CD4-positive, alpha-beta T cell (primary cell): ENCODE measurements at places on chromosomes 2 and 18. TPM values are rescaled to one million over a fixed set of nuclear protein-coding genes. Genes with fewer than 3 reads are reported as not detected.
A peak's percentile ranks its signal among the peaks of the same experiment; 100 is the strongest.

Gene GCG
- total RNA-seq: not detected

Gene GALM
- total RNA-seq: 5.9 TPM

Gene COL4A3
- not detected for total RNA-seq

Gene HNMT
- total RNA-seq: not detected

Gene ABCG5
- total RNA-seq: not detected

Gene LHCGR
- total RNA-seq: not detected

Gene BUB1
- total RNA-seq: 1.6 TPM

Gene VIT
- not detected for total RNA-seq

Gene AGAP1
- total RNA-seq: 2.6 TPM

Gene GCKR
- total RNA-seq: not detected

Gene C2orf66
- not detected for total RNA-seq

Gene ITGAV
- total RNA-seq: 3.7 TPM

Gene MBD1
- total RNA-seq: 103 TPM

Gene G6PC2
- total RNA-seq: not detected

Gene KCNG2
- not detected for total RNA-seq

Gene C2orf78
- not detected for total RNA-seq

Gene CD28
- total RNA-seq: 128 TPM

DNA sequence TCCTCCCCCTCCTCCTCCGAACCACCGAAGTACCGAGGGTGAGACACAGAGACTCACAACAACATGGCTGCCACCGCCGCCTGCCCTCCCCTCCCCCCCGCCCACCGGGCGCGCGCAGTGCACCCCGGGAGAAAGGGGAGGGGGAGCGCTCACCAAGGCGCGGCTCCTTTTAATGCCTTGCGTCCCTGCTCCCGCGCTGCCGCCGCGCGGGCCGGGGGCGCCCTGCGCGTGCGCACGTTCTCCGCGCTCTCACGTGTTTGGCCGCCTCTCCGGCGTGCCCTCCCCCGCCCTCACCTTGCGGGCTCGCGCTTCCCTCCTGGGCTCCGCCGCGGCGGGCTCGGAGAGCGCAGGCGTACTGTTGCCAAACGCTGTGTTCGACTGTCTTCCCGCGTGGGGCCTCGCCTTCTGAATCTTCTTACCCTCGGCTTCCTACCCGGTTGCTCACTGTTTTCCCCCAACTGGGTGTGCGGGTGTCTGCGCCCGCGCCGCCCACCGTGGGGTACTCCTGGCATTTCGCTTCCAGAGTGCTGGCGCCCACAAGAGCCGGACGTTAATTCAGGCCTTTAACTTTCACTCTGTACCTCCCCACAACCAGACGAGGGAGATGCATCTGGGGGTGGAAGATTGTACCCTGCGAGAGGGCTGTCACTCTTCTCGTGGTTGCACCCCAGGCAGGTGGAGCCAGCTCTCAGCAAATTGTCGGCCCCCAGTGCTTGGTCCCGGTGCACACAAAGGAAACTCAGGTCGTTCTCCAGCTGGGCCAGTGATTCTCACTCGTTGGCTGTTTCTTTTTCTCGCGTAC lies at the start of gene PUM2:
PUM2 (minus strand) TSS at position 92 of the 802 bp plus-strand sequence. CDS start 23,484 bp downstream, outside the sequence.
- H3K27ac ChIP-seq: peak within 1 kb of the TSS; percentile 94
- H3K27me3 ChIP-seq: no peaks in the 10 kb centered on the region
- H3K4me1 ChIP-seq: peaks cover 41% of the 10 kb centered on the region
- DNase-seq: peak; percentile 92
- H3K36me3 ChIP-seq: peaks cover 10% of the 10 kb centered on the region

- peaks cover 96% of the 10 kb centered on the region for H3K27me3 ChIP-seq
- no peak overlapping the region for H3K4me3 ChIP-seq
- peaks cover 22% of the 10 kb centered on the region for H3K4me1 ChIP-seq
- no peaks in the 10 kb centered on the region for H3K36me3 ChIP-seq
Observed at GRCh38 chr2:218990612-218991011, 2.6 kb downstream of the CRYBA2 start.

GRCh38 chr18:13269013-13269280 lies 50.4 kb downstream of the LDLRAD4 start:
- no peak for DNase-seq
- H3K4me3 ChIP-seq: no peak overlapping the region
- no peak overlapping the region for H3K27ac ChIP-seq
- H3K4me1 ChIP-seq: peaks cover 62% of the 10 kb centered on the region
- H3K36me3 ChIP-seq: no peaks in the 10 kb centered on the region

GRCh38 chr2:20141056-20141762 lies 83.7 kb downstream of the SDC1 start:
- no peak overlapping the region for H3K27ac ChIP-seq
- no peaks in the 10 kb centered on the region for H3K27me3 ChIP-seq

- H3K4me3 ChIP-seq: no peak overlapping the region
- H3K4me1 ChIP-seq: no peaks in the 10 kb centered on the region
- no peak for DNase-seq
- no peaks in the 10 kb centered on the region for H3K36me3 ChIP-seq
Observed at GRCh38 chr18:3791238-3791637, 341.3 kb downstream of the TGIF1 start.

DNA sequence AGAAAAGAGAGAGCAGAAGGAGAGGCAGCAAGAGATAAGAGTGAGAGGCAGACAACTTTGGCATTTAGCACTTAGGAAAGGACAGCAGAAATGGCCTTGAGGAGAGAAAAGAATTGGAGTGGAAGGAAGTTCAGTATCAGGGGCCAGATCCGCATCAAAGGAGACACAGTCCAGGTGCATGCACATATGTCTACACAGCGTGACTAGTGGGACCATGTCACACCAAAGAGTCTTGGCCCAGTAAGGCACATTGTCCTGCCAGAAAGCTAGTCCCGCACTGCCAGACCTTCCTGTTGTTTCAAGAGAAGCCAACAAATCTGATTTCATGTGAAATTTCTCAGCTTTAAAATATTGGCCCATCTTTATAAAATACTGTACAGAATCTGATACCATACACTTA lies 8.5 kb upstream of the STK39 start:
- H3K27me3 ChIP-seq: no peaks in the 10 kb centered on the region
- H3K27ac ChIP-seq: no peak overlapping the region
- DNase-seq: no peak

- H3K4me1 ChIP-seq: peaks cover 70% of the 10 kb centered on the region
- H3K4me3 ChIP-seq: no peak overlapping the region
Observed at GRCh38 chr2:239225371-239225851, 175.4 kb downstream of the HDAC4 start.

GRCh38 chr18:47719096-47719780 lies 211.2 kb downstream of the SMAD2 start:
- no peaks in the 10 kb centered on the region for H3K4me1 ChIP-seq
- H3K4me3 ChIP-seq: no peak overlapping the region
- H3K27me3 ChIP-seq: no peaks in the 10 kb centered on the region
- no peak overlapping the region for H3K27ac ChIP-seq

GRCh38 chr2:142870526-142870925 lies 6.9 kb upstream of the KYNU start:
- H3K27me3 ChIP-seq: peaks cover 2% of the 10 kb centered on the region
- H3K4me3 ChIP-seq: no peak overlapping the region
- H3K36me3 ChIP-seq: no peaks in the 10 kb centered on the region
- peak; percentile 35 for DNase-seq

- no peaks in the 10 kb centered on the region for H3K4me1 ChIP-seq
- no peaks in the 10 kb centered on the region for H3K27me3 ChIP-seq
- H3K36me3 ChIP-seq: no peaks in the 10 kb centered on the region
- DNase-seq: no peak
Observed at GRCh38 chr2:27795093-27795834, 23.7 kb downstream of the MRPL33 start.

DNA sequence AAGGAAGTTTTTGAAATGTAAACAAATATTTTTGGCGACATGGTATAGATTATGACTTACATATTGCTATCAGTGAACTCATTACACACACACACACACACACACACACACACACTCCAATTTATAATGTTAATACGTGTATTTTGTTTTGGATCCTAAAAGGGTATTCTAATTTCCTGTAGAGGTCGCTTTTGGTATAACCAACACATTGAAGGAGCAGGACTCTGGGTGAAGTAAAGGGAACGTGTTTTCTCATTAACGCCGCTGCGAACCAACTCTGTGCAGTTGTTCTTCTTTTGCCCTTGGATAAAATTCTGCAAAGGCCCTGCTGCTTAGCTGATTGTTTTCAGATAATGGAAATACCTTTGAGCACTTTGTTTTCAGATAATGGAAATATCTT lies 190.4 kb downstream of the PMAIP1 start:
- no peaks in the 10 kb centered on the region for H3K27me3 ChIP-seq
- no peak overlapping the region for H3K4me3 ChIP-seq
- no peak overlapping the region for H3K27ac ChIP-seq
- no peak for DNase-seq

GRCh38 chr2:240134466-240134865 lies 1.6 kb downstream of the COPS9 start:
- no peak overlapping the region for H3K27ac ChIP-seq
- H3K4me3 ChIP-seq: no peak overlapping the region
- peaks cover 33% of the 10 kb centered on the region for H3K4me1 ChIP-seq

GRCh38 chr18:3604498-3605408 lies 154.8 kb downstream of the TGIF1 start:
- DNase-seq: no peak
- peaks cover 47% of the 10 kb centered on the region for H3K4me1 ChIP-seq

GRCh38 chr2:28074137-28074536 lies 183.6 kb downstream of the BABAM2 start:
- no peak overlapping the region for H3K4me3 ChIP-seq
- no peak for DNase-seq
- no peaks in the 10 kb centered on the region for H3K4me1 ChIP-seq
- H3K36me3 ChIP-seq: no peaks in the 10 kb centered on the region
- H3K27me3 ChIP-seq: no peaks in the 10 kb centered on the region

GRCh38 chr2:10544252-10544651 lies 96.1 kb upstream of the ODC1 start:
- no peak overlapping the region for H3K27ac ChIP-seq
- H3K4me1 ChIP-seq: peaks cover 16% of the 10 kb centered on the region
- DNase-seq: peak; percentile 8
- H3K4me3 ChIP-seq: no peak overlapping the region

- no peaks in the 10 kb centered on the region for H3K4me1 ChIP-seq
- H3K27ac ChIP-seq: no peak overlapping the region
- DNase-seq: no peak
- H3K36me3 ChIP-seq: no peaks in the 10 kb centered on the region
- no peak overlapping the region for H3K4me3 ChIP-seq
- no peaks in the 10 kb centered on the region for H3K27me3 ChIP-seq
Observed at GRCh38 chr2:100192825-100193224, 50.4 kb upstream of the AFF3 start.

- no peaks in the 10 kb centered on the region for H3K4me1 ChIP-seq
- no peak overlapping the region for H3K4me3 ChIP-seq
- DNase-seq: no peak
- no peak overlapping the region for H3K27ac ChIP-seq
- peaks cover 8% of the 10 kb centered on the region for H3K27me3 ChIP-seq
Observed at GRCh38 chr2:29627279-29627711, 294.1 kb downstream of the ALK start.

DNA sequence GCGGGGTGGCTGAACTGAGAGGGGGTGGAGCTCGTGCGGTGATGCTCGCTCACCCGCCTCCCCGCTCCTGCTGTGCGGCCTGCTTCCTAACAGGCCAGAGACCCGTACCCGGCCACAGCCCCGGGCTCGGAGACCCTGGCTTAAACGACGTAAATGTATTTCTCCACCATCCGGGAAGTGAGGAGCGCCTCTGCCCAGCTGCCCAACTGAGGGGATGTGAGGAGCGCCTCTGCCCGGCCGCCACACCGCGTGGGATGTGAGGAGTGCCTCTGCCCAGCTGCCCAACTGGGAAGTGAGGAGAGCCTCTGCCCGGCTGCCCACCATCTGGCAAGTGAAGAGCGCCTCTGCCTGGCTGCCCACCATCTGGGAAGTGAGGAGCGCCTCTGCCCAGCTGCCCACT lies 110.6 kb downstream of the HS6ST1 start:
- no peaks in the 10 kb centered on the region for H3K4me1 ChIP-seq
- no peaks in the 10 kb centered on the region for H3K27me3 ChIP-seq
- no peak overlapping the region for H3K27ac ChIP-seq
- H3K36me3 ChIP-seq: no peaks in the 10 kb centered on the region

- no peak overlapping the region for H3K27ac ChIP-seq
- H3K36me3 ChIP-seq: no peaks in the 10 kb centered on the region
- no peak for DNase-seq
- no peaks in the 10 kb centered on the region for H3K27me3 ChIP-seq
- no peaks in the 10 kb centered on the region for H3K4me1 ChIP-seq
Observed at GRCh38 chr2:163247156-163247846, 408.7 kb upstream of the KCNH7 start.

- H3K27me3 ChIP-seq: no peaks in the 10 kb centered on the region
- H3K4me3 ChIP-seq: no peak overlapping the region
- H3K27ac ChIP-seq: no peak overlapping the region
- DNase-seq: no peak
Observed at GRCh38 chr2:83705146-83705545, 753.9 kb downstream of the SUCLG1 start.

DNA sequence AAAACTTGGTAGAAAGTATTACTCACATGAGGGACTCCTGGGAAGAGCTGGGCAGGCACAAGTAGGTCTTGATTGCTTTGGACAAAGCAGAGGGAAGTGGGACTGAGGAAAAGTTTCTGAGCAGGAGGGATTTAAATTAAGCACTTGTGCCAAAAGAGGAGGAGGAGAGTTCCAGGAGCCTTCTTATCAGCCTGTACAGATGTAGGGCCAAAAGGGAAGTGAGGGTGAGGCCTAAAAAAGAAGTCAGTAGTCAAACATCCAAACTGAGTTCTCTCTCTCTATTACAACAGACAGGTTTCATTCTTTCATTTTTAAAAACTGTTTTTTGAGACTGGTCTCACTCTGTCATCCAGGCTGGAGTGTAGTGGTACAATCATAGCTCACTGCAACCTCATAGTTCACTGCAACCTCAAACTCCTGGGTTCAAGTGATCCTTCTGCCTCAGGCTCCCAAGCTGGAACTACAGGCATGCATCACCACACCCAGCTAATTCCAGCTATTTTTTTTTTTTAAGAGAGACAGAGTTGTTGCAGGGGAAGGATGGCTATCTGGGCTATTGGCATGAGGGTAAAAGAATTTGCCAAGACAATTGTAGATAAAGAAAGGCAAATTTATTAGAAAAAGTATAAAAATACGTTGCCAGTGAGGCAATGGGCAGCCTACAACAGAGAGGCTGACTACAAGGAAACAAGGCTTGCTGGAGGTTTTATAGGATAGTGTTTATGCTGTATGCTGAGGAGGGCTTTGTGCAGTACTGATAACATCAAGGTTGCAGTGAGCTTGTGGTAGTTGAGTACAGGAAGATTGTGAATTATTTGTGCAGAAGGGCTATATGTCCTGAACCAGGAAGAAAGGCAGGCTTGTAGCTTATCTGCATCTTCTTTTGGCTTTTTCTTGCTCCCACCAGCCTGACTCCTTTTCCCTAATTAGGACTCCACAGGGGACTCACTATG lies 29.0 kb downstream of the CFAP210 start:
- no peak for DNase-seq
- H3K36me3 ChIP-seq: no peaks in the 10 kb centered on the region
- H3K4me3 ChIP-seq: no peak overlapping the region
- H3K4me1 ChIP-seq: no peaks in the 10 kb centered on the region
